ENCODE measurements at places on chromosomes 12 and 14.

DNA sequence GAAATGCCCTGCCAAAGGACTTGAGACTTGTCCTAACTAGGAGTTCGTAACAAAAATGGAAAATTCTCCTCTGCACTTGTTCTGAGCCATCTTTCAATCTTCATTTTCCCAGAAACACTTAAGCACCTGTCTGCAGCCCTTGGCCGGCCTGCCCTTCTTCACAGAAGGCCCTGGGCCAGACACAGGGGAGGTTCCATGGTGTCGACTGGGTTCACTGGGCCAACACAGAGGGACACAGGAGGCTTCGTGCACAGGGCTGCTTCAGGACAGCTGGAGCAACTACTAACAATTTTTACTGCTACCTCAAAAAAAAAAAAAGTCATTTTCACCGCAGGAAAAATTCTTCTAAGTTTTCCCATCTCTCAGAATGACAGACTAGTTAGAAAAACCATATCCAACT is 19.6 kb downstream of the NID2 start:
- no peak for DNase-seq

DNA sequence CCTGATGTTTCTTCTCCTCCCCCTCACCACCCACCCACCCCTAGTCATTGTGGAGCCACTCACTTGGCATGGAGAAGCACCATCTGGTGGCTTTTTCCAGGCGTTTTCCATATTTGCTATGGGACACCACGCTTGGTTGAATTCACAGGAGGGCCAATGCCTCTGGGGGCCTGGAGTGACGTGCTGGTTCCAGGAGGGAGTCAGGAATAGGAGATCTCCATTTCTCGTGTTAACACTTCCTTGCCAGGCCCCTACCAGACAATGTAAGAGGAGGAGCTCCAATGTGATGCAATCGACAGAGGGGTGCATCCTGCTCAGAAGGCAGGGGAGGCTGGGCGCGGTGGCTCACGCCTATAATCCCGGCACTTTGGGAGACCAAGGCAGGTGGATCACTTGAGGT is 21.6 kb upstream of the TESC start:
- no peak for DNase-seq

DNA sequence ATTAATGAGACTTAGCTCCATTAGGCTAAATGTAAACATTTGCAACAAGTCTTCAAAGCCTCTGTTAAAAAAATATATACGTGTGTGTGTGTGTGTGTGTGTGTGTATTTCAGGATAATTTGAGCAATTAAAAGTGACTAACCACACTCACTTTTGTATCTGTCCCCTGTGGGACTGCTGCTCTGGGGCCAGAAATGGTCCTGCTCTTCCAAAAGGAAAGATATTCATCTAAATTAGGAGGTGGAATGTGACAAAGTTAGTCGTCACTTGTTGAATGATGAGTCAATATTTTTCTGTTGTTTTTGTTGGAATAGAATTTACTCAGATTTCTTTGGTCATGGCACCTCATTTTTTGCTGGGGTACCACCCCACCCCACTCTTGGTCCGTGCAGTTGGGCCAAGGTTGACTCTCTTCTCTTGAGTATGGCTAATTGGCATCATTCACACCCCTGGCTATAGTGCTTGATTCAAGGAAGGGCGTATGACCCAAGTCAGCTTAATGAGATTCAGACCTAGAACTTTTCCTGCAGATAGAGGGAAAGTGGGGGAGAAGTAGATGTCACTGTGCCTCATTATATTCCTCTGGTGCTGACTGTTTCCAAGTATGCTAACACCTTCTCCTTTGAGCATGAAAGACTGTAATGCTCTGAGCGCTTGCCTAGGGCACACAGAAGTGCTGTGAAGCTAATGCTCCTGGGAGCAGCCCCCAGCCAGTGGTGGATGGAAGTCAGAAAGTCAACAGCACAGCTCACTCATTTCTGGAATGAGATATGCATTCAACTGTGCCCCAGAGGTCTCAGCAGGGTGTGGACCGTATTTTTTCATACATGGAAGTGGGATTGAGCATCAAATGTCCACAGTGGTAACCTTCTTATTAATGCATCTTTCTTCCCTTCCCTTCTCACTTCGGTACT is 577.0 kb upstream of the TBX3 start:
- DNase-seq: no peak

DNA sequence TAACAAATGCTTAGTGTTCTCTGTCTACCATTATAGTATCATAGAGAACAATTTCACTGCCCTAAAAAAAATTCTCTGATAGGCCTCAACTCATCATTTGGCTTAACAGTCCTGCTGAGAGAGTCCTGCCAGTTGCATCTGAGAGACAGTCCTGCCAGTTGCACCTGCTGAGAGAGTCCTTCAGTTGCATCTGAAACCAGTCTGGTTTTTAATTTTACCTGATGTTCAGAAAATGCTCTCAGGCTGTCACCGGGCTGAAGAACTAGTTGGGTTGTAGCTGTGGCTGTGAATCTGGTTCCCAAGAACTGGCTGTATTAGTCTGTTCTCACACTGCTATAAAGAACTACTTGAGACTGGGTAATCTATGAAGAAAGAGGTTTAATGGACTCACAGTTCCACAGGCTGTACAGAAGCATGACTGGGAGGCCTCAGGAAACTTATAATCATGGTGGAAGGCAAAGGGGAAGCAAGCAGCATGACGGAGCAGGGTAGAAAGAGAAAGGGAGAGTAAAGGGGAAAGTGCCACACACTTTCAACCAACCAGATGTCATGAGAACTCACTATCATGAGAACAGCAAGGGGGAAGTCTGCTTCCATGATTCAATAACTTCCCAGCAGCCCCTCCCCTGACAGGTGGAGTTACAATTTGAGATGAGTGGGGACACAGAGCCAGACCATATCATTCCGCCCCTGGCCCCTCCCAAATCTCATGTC is 51.6 kb downstream of the PRKCH start:
- DNase-seq: no peak

DNA sequence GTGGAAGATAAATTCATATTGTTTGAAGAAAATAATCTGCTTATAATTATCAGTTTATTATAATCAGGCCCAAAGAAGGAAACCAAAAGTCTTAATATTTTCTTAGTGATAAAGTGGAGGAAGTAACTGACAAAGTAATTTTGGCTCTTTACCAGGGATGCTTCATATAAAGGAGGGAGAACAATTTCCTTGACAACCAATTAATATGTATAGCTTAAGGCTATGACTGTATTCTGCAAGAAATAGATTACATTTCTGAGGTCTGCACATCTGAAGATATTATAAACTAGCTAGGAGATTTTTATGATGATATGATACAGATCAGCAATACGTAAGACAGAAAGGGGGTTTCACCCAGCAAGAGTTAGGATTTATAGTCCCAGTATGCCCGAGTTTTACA is 90.8 kb downstream of the BICD1 start:
- no peak for DNase-seq

DNA sequence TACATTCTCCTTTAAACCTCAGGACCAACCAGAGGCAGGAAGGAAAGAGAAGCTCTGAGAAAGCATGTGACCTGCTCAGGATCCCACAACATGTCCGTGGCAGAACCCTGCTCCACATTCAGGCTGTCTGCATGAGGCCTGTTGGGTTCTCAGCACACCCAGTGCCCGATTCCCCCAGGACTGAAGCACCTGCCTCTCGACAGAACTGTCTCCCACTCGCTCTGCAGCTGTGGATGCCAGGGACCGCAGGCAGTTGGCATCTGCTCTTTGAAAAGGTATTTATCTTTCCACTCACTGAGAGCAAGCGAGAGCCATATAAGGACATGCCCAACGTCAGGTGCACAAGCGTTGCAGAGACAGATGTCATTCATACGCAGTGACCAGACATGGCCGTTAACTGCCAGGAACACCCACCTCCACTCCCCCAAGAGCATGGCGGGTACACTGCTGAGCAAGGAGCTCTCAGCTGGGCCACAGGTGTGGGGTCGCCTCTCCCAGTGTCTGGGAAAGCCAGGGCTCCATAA is 18.9 kb downstream of the PITPNM2 start:
- no peak for DNase-seq

DNA sequence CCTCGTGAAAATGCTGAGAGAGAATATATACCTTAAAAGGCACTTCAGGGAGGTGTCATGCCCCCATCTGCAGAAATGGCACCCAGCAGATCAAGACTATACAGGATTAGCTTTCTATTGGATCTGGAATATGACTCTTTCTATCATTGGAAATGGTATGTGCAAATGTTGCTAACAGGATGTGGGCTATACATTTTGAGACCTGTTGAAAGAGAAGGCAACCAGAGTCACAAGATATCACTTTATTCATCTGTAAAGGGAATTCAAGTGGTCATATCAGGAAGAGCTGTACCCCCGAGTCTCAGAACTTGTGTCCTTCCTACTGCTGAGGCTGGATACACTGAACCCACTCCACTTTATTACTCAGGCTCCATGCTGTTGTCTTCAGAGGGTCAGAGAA is 46.1 kb upstream of the FRMD6 start:
- DNase-seq: no peak

All from SIG-M5 (cell line).